ENCODE measurements at places on chromosomes 4 and X. TPM values are rescaled to one million over a fixed set of nuclear protein-coding genes. Genes with fewer than 3 reads are reported as not detected.

The ALPK1 gene
- total RNA-seq, result 14.5 TPM

- ATAC-seq, result no peak
These were observed 197.2 kb downstream of the GPM6A start for GRCh38 chr4:175614890-175615289.

The AMOT gene
- 3.3 TPM for total RNA-seq

GRCh38 chr4:112176596-112176995 lies 31.3 kb downstream of the FAM241A start:
- no peak for ATAC-seq

DNA sequence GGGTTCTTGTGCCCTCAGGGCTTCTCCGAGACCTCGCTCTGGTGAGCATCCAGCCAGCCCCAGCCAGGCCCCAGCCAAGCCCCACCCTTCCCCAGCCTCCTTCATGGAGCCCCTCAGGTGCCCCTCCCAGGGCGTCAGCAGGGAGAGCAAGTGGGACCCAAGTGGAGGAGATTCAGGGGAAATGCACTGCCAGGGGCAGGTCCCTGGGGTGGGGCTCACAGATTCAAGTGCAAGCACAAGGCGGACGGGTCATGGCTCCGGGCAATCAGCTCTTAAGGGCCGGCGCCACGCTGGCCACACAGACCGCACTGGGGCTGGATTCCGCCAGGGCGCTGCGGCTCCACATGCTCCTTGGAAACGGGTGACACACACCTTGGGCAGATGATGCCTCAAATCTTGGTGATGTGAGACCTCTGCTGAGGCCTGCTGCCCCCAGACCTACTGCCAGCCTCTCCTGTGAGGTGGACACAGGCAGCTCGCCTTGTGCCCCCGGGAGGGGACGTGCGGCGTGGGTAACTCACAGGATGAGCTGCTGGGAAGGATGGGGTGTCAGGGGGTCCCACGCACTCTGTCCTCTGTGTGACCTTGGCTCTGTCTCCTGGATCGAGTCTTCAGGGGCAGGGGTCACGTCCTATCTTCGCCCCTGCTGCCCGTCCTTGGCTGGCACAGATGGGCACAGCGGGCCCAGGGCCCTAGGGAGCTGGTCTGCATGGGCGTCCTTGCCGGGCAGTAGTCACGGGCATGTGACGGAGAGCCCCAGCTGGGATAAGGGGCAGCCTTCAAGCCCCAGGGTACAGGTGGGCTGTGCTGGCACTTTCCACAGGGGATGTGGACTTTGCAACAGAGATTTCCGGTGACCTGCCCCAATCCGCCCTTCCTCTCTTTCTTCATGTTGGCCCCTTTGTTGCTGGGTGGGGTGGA lies 17.1 kb downstream of the NAT8L start:
- ATAC-seq, result no peak

All from esophagus mucosa (tissue), 1 donor.